ENCODE measurements at places on chromosomes 2 and 18. TPM values are rescaled to one million over a fixed set of nuclear protein-coding genes. Genes with fewer than 3 reads are reported as not detected.

LBX2 gene
- not detected for total RNA-seq

VWA3B gene
- total RNA-seq = 6.7 TPM

TUBA4B gene
- 0.72 TPM for total RNA-seq

PAIP2B gene
- total RNA-seq = 6.3 TPM

CXCR2 gene
- 1.7 TPM for total RNA-seq

ANKRD62 gene
- 1.9 TPM for total RNA-seq

LHCGR gene
- 2.6 TPM for total RNA-seq

VSNL1 gene
- 7.7 TPM for total RNA-seq

BMP10 gene
- total RNA-seq = 0.48 TPM

MFF gene
- total RNA-seq = 94.6 TPM

ABCB11 gene
- 7.9 TPM for total RNA-seq

LCT gene
- 1.7 TPM for total RNA-seq

NMS gene
- total RNA-seq = not detected

GYPC gene
- 113 TPM for total RNA-seq

C2orf66 gene
- 0.48 TPM for total RNA-seq

UGT1A4 gene
- total RNA-seq = not detected

ADI1 gene
- 30.8 TPM for total RNA-seq

DSG4 gene
- 0.24 TPM for total RNA-seq
